ENCODE measurements at places on chromosomes 16 and 17.

- no peak for DNase-seq
These were observed 520.0 kb upstream of the CDH11 start for GRCh38 chr16:65641762-65642289.

DNA sequence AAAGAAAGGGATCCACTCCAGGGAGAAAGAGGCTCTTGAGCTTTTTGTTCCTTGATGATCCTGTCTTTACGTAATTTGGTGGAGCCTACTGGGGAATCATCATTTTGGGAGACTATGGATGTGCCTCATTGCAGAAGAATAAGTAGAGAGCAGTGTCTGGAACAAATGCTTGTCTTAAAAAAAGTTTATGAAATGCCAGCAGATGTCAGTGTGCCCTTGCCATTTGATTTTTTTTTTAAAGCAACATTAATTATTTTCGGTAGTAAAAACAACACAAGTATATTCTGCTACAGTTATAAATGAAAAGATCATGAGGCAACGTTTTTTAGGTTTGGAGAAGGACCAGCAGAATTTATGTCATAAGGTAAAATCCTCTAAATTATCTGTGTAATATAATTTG lies 934.8 kb upstream of the EEF2KMT start:
- DNase-seq = no peak

DNA sequence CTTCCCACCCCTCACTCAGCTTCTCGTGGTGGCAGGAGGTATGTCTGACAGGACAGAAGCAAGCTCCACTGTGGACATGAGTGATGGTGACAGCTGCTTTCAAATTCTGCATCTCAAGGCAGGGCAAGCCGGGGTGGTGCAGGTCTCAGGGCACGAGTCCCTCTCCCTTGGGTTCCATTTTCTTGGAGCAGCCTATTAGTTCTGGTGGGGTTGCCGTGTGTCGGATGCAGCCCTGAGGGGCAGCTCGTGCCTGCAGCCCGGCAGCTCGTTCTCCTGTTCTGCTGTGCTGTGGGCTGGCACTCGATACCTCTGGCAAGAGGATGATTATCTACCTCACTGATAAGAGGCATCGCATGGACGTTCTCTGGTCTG lies 16.5 kb upstream of the CLEC18C start:
- no peak for DNase-seq

DNA sequence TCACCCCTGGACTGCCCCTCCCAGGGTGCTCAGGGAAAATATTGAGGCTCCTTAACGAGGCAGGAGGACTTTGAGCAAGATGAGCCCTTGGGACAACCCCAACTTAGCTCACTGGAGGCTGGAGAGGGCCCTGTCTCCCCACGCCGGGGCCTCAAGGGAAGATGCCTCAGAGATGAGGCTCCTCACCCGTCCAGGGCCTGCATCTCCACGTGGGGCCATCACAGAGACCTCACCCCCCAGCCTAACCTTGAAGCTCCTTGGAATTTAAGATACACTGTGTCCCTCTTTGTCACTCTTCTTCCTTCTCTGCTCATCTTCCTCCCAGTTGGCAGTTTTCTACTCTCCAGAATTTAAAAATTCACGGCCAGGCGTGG lies 11.2 kb downstream of the COX4I1 start:
- DNase-seq = no peak

GRCh38 chr16:67594956-67595355 lies 32.6 kb downstream of the CTCF start:
- no peak for DNase-seq

DNA sequence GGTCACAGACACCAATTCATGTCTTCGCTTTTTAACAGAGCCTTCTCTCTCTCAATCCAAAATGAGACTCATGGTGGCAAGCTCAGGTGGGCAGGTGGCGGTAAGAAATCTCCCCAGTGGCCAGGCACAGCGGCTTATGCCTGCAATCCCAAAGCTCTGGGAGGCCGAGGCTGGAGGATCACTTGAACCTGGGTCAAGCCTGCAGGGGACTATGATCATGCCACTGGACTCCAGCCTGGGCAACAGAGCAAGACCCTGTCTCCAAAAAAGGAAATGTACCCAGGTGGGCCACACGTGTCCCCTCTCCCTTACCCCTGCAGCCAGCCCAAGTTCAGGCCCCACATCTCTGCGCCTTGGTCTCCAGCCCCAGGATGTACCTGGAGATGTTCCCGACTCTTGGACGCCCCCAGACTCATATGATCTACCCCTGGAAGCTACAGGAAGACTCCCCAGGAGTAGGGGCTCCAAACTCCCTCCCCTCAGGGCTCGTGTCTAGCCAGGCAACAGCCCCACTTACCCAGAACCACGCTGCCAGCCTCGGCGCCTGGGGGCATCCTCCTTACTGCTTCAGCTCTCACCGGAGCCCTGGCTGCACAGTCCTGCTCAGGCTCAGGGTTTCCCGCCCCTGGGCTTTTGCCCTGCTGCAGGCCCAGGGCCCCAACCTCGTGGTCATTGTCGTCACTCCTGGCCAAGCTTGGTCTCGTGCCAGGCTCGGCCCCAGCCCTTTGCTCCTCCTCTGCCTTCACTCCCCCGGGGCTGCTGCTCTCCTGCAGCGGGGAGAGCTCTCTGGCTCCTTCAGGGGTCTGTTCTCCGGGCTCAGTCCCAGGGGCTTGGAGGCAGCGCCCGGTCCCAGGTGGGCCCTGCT lies 16.2 kb downstream of the MYLK3 start:
- no peak for DNase-seq

DNA sequence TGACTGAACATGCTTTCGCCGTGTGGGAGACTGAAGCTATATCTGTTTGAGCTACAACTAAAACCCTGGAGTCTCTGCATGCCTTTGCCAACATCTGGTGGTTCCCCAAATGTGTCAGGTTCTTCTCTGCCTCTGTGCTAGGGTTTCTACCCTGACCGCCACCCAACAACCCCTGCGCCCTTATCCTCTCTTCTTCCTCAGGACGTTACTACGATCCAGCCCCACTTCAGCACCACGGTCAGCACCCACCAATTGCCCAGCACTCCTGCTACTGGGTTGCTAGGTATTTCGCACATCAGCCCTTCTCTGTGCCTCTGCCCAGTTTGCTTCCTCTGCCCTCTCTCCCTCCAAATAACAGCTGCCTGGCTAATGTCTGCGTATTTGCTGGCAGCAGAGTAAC lies 106.3 kb upstream of the HSBP1 start:
- no peak for DNase-seq

DNA sequence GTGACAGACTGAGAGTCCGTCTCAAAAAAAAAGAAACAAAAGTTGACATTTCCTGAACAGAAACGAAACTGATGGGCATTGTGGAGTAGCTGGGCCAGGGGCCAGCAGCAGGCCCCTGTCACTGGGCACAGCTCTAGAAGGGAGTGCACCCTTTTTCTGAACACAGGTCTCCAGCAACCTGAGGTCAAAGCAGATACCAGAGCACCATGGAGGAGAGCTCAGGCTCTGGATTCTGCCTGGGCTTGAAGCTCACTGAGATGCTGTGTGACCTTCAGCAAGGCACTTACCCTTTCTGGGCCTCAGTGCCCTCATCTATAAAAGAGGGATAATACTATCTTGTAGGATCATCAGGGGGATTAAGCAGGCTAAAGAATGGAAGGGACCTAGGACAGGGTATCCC lies 5.0 kb downstream of the SBK1 start:
- no peak for DNase-seq

DNA sequence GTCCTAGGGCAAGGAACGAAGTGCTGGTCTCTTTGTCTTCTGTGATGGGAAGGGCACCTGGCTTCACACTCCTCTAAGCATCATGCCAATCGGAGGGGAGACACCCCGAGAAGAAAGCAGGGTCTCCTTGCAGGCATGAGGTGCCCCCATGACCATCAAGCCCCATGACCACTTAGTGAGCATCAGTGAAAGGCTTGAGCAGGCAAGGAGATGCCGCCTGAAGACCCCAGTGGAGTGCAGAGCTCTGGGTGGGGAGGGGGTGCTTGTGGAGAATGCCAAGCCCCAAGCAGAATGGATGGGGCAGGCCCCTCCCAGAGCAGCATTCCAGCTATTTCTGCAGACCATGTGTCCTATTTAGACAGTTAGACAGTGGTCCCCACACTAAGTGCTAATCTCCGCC lies 232.7 kb upstream of the TNRC6C start:
- no peak for DNase-seq

GRCh38 chr16:20883554-20884239 lies 16.5 kb downstream of the DCUN1D3 start:
- DNase-seq = no peak

DNA sequence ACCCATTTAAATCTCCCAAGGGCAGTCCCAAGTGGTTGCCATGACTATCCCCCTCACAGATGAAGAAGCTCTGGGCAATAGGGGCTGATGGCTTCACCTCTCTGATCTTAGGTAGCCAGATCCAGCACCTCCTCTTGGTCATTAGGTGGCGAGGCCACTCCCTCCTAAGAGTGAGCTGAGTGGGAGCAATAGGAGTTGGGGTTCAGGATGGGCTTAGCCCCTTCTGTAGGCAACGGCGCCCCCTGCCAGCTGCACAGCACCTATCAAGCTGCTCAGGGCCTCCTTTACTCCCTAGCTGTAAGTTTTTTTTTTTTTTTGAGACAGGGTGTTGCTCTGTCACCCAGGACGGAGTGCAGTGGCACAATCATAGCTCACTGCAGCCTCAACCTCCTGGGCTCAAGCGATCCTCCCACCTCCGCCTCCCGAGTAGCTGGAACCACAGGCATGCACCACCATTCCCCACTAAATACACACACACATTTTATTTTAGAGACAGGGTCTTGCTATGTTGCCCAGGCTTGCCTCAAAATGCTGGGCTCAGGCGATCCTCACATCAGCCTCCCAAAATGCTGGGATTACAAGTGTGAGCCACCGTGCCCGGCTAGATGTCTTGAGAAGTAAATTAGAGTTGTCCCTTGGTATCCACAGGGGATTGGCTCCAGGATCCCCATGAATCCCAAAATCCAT lies 3.5 kb upstream of the RRAD start:
- DNase-seq = no peak

All from NCI-H526 treated with DMSO at 0.1 percent for 48 hours (cell line).